Activated CD4-positive, alpha-beta T cell treated with anti-CD3 and anti-CD28 coated beads, Interleukin-2, amount 50 U/mL, for 16 hours (primary cell): ENCODE measurements at places on chromosomes 2 and 18.

DNA sequence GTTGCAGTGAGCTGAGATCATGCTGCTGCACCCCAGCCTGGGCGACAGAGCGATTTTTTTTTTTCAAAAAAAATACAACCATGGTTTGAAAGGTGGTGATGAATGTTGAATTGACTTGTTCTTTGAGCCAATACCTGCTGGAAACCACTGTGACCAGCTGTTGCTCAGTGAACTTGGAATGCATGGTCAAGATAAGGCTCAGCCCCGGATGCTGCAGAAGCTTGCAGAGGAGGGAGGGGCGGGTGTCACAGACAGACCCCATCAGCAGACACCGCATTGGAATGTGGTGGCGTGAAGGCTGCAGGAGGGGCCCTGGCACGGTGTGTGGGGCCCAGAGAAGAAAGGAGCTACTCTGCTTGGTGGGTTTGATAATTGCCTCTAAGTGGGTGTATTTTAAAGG lies 91.6 kb downstream of the ITGB1BP1 start:
- DNase-seq = no peak

- peak; percentile 70 for DNase-seq
Measured at GRCh38 chr2:230472621-230473018, 56.6 kb downstream of the SP100 start.

GRCh38 chr2:237039301-237040031 lies 46.2 kb upstream of the COPS8 start:
- no peak for DNase-seq

DNA sequence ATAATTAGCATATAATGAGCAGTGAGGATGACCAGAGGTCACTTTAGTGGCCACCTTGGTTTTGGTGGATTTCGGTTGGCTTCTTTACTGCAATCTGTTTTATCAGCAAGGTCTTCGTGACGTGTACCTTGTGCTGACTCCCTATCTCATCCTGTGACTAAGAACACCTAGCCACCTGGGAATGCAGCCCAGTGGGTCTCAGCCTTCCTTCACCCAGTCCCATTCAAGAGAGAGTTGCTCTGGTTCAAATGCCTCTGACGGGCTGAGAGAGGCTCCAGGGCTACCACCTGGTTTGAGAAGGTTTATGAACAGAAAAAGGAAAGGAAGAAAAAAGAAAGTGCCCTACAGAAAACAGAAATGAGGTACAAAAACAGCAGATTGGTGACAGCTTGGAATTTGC lies 738.7 kb downstream of the SOCS6 start:
- no peak for DNase-seq

DNA sequence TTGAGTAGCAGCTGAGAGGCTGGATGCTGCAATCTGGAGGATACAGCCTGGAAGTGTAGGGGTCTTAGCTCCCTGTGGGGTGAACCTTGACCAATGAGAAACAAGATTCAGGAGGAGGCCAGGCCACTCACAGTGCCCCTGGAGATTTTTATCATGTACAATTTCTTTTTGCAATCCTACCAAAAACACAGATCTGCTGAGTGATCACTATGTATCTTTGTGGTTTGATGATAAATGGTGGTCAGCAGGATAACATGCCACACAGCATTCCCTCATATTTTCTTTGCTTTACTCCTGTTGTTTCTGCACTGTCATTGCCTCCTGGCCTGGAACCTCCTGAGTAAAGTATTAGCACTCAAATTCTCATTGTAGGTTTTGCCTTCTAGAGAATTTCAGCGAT lies 357.9 kb downstream of the THSD7B start:
- no peak for DNase-seq
